ENCODE measurements at places on chromosomes 5 and 9. TPM values are rescaled to one million over a fixed set of nuclear protein-coding genes. Genes with fewer than 3 reads are reported as not detected.

- no peak overlapping the region for H3K27ac ChIP-seq
- no peak for DNase-seq
- peaks cover 8% of the 10 kb centered on the region for H3K36me3 ChIP-seq
- no peaks in the 10 kb centered on the region for H3K27me3 ChIP-seq
- H3K4me3 ChIP-seq = no peak overlapping the region
Observed at GRCh38 chr5:135348918-135349317, 50.1 kb downstream of the MACROH2A1 start.

GRCh38 chr5:10600626-10601245, 36.9 kb downstream of the ANKRD33B start:
- no peak overlapping the region for H3K4me3 ChIP-seq
- H3K4me1 ChIP-seq = peaks cover 33% of the 10 kb centered on the region
- H3K36me3 ChIP-seq = peaks cover 35% of the 10 kb centered on the region
- peak overlapping the region; percentile 63 for H3K27ac ChIP-seq
- DNase-seq = peak; percentile 56
- H3K27me3 ChIP-seq = peaks cover 21% of the 10 kb centered on the region

- H3K4me3 ChIP-seq = no peak overlapping the region
- no peak overlapping the region for H3K27ac ChIP-seq
- H3K27me3 ChIP-seq = no peaks in the 10 kb centered on the region
- peaks cover 13% of the 10 kb centered on the region for H3K36me3 ChIP-seq
- H3K4me1 ChIP-seq = peaks cover 41% of the 10 kb centered on the region
Observed at GRCh38 chr5:137737349-137738131, 1.7 kb upstream of the KLHL3 start.

DNA sequence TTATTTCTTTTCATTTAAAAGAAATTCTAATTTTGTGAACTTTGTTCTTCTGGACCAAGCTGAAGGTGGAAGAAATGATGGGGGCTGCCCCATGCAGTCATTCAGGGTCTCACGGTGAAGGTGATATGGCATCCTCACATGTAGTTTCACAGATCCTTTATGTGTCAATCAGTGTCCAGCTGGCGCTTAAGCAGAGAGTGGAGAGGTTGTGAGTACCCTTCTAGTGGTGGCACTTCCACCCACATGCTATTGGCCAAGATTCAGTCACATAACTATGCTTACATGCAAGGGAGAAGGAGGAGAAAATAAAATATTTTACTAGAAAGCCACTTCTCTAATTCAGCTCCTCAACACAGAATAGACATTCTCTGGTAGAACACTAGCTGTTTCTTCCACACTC, 34.7 kb downstream of the PLPPR1 start:
- H3K4me1 ChIP-seq = no peaks in the 10 kb centered on the region
- H3K4me3 ChIP-seq = no peak overlapping the region
- H3K27me3 ChIP-seq = peaks cover 5% of the 10 kb centered on the region

GRCh38 chr9:90180381-90180780, 462.2 kb downstream of the DIRAS2 start:
- H3K27me3 ChIP-seq = no peaks in the 10 kb centered on the region
- H3K4me1 ChIP-seq = no peaks in the 10 kb centered on the region
- DNase-seq = no peak

- no peaks in the 10 kb centered on the region for H3K36me3 ChIP-seq
- no peaks in the 10 kb centered on the region for H3K4me1 ChIP-seq
- DNase-seq = no peak
Observed at GRCh38 chr5:142179776-142180387, 71.3 kb downstream of the NDFIP1 start.

DNA sequence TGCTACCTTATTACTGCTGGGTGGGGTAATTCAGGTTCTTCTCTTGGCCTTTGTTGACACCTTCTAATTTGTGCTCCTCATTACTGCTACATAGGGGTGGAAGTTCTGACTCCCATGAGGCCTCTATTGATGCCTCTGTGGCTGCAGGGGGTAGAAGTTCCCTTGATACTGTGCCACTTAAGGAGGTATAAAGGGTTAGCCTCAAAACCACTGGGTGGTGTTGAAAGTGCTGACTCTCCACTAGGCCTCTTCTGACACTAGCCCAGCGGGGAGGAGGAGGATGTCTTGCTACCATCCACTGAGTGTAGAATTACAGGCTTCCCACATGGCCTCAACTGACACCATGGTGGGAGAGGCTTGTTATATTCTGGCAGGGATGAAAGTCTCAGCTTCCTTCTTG, 36.7 kb upstream of the CCDC112 start:
- no peaks in the 10 kb centered on the region for H3K36me3 ChIP-seq
- peaks cover 31% of the 10 kb centered on the region for H3K27me3 ChIP-seq
- no peak overlapping the region for H3K27ac ChIP-seq
- DNase-seq = no peak
- peaks cover 16% of the 10 kb centered on the region for H3K4me1 ChIP-seq

DNA sequence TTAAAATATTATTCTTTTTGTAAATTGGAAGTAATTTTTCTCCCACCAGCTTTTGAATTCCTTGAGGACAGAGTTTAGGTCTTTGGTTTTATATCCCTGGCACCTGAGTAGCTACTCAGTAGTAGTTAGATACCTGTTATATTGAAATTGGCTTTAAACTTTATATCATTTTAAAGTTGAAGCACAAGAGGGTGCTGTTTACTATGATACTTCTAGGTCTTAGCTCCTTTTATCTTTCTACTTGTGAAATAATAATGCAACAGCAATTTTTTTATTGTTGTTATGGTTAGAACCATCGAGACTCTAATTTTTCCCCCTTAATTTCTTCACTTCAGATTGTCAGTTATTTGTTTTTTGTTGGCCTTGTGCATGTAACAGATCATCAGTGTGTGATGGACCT, 46.3 kb downstream of the AP3S1 start:
- peaks cover 7% of the 10 kb centered on the region for H3K36me3 ChIP-seq
- no peak for DNase-seq
- H3K4me3 ChIP-seq = no peak overlapping the region
- H3K27me3 ChIP-seq = no peaks in the 10 kb centered on the region

- peaks cover 21% of the 10 kb centered on the region for H3K4me1 ChIP-seq
- H3K27me3 ChIP-seq = no peaks in the 10 kb centered on the region
- peaks cover 25% of the 10 kb centered on the region for H3K36me3 ChIP-seq
- no peak overlapping the region for H3K4me3 ChIP-seq
Observed at GRCh38 chr5:41747301-41747700, 122.9 kb downstream of the OXCT1 start.

- peaks cover 7% of the 10 kb centered on the region for H3K4me1 ChIP-seq
- peaks cover 1% of the 10 kb centered on the region for H3K36me3 ChIP-seq
- H3K27ac ChIP-seq = no peak overlapping the region
- no peaks in the 10 kb centered on the region for H3K27me3 ChIP-seq
- no peak for DNase-seq
Observed at GRCh38 chr5:54226215-54226614, 84.2 kb downstream of the ARL15 start.

DNA sequence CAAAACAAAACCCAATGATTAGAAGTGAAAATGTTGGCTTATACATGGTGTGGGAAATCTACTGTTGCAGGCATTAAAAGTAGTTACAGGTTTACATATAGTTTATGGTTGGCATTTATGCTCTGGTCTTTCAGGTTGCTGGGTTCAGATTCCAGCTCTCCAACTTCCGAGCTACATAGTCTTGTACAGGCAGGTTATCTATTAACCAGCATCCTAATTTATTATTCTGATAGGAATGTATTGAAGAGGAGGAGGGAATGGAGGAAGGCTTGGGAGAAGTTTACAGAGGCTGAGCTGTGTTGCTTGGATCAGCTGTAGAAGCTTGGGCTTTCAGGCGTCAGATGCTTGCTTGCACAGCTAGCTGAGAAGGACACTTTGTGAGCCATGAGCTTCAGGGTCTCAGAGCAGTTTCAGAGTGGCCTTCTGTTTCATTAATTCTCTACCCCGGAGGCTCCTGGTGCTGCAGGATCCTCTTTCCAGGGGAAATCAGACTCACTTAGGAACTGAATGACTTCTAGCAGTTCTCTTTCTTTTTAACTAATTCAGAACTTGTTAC, 11.7 kb upstream of the ERBIN start:
- no peak overlapping the region for H3K4me3 ChIP-seq
- no peak overlapping the region for H3K27ac ChIP-seq
- peaks cover 2% of the 10 kb centered on the region for H3K4me1 ChIP-seq
- H3K27me3 ChIP-seq = no peaks in the 10 kb centered on the region

GRCh38 chr9:133382507-133383141, 6.5 kb downstream of the STKLD1 start:
- no peaks in the 10 kb centered on the region for H3K4me1 ChIP-seq
- no peak overlapping the region for H3K4me3 ChIP-seq
- H3K36me3 ChIP-seq = no peaks in the 10 kb centered on the region
- no peaks in the 10 kb centered on the region for H3K27me3 ChIP-seq
- no peak for DNase-seq
- no peak overlapping the region for H3K27ac ChIP-seq

DNA sequence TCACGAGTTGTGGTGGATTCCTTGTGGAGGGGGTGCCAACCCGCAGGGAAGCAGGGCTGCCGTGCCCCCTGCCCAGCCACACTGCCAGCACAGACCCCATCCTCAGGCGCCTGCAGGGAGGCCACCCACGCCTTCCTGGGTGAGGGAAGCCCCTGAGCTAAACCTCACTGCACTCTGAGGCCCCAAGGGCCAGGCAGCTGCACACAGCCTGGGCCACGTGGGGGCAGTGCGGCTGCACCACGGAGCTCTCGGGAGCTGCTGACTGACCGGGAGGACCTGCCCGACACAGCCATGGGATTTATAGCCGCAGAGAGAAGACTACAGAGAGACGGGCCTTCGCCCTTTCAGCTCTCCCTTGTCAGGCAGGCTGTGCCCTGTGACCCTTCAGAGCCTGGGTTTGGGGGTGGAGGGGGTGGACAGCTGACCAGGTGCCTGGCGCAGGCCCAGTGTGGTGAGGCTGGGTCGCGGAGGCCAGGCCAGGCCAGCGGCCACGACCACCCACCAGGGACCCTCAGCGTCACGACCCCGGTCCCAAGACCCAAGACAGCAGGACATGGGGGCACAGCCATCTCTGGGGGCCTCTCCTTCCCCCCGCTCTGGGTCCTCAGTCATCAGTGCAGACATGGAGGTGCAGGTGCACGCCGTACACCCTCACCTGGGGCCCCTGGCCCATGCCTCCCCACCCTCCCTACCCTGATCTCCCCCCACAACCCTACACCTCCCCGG, 4.3 kb upstream of the AHRR start:
- peaks cover 15% of the 10 kb centered on the region for H3K4me1 ChIP-seq
- H3K36me3 ChIP-seq = no peaks in the 10 kb centered on the region
- no peak overlapping the region for H3K4me3 ChIP-seq

- H3K4me1 ChIP-seq = peaks cover 2% of the 10 kb centered on the region
- H3K36me3 ChIP-seq = no peaks in the 10 kb centered on the region
- no peak for DNase-seq
Observed at GRCh38 chr9:16068476-16068875, 515.6 kb downstream of the CCDC171 start.

- H3K4me1 ChIP-seq = peaks cover 3% of the 10 kb centered on the region
- H3K27me3 ChIP-seq = no peaks in the 10 kb centered on the region
- no peak overlapping the region for H3K4me3 ChIP-seq
- peaks cover under 1% of the 10 kb centered on the region for H3K36me3 ChIP-seq
- DNase-seq = no peak
Observed at GRCh38 chr9:8011974-8012373, 212.4 kb upstream of the DMAC1 start.

GRCh38 chr5:14337593-14337992, 194.5 kb downstream of the TRIO start:
- no peak overlapping the region for H3K4me3 ChIP-seq
- no peak overlapping the region for H3K27ac ChIP-seq
- H3K27me3 ChIP-seq = no peaks in the 10 kb centered on the region
- H3K4me1 ChIP-seq = peaks cover 8% of the 10 kb centered on the region
- H3K36me3 ChIP-seq = no peaks in the 10 kb centered on the region

Gene ACOT12
- not detected for total RNA-seq

Gene NSUN2
- 159 TPM for total RNA-seq

Gene CFAP77
- not detected for total RNA-seq

Gene RAB3C
- total RNA-seq = not detected

Gene CCDC69
- 29.6 TPM for total RNA-seq

Gene RNF224
- total RNA-seq = not detected

Gene SCGB3A1
- total RNA-seq = 1.1 TPM

All from activated naive CD8-positive, alpha-beta T cell treated with anti-CD3 and anti-CD28 coated beads for 36 hours (primary cell).